CD4-positive, CD25-positive, alpha-beta regulatory T cell (primary cell): ENCODE measurements at places on chromosomes 11 and 22. TPM values are rescaled to one million over a fixed set of nuclear protein-coding genes. Genes with fewer than 3 reads are reported as not detected.

The SCUBE2 gene
- not detected for total RNA-seq

The SYCE3 gene
- not detected for total RNA-seq

The USP2 gene
- 1.6 TPM for total RNA-seq

The LIF gene
- 0.96 TPM for total RNA-seq

The TRMU gene
- total RNA-seq: 63.3 TPM

The ANO5 gene
- not detected for total RNA-seq

The OVOL1 gene
- not detected for total RNA-seq

The CHADL gene
- total RNA-seq: 1.2 TPM

The TBX10 gene
- not detected for total RNA-seq

DNA sequence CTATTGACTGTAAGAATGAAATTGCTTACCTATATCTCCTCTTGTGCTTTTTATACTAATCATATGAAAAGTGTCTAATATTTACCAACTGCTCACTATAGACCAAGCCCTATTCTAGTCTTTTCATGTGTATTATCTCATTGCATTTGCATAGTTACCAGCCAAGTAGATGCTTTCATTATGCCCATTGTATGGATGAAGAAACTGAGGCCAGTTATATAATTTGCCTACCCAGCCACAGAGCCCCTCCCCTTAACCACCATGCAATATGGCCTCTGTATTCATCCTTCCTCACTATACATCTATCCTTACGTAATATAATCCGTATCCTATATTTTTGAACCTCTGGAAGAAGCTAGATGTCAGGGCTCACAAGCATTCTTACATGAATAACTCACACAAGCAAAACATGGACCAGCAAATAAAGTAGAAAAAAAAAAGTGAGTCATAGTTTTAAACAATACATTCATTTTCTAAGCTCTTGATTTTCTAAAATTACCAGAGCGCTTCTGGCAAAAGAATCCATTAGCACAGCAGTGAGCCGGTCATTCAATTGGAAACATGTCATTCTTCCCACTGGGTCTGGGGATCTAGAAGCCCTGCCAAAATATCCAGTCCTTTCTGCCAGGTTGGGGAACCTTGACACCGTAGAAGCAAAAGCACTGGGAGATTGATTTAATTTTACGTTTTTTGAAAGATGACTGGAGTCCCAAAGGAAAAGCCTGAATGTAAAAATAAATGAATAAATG is 80.0 kb downstream of the C11orf91 start:
- no peak for DNase-seq
- no peak overlapping the region for H3K4me3 ChIP-seq
- H3K36me3 ChIP-seq: no peaks in the 10 kb centered on the region
- H3K4me1 ChIP-seq: no peaks in the 10 kb centered on the region

GRCh38 chr22:27473533-27473932 is 328.0 kb downstream of the MN1 start:
- no peak overlapping the region for H3K27ac ChIP-seq
- H3K4me1 ChIP-seq: no peaks in the 10 kb centered on the region

DNA sequence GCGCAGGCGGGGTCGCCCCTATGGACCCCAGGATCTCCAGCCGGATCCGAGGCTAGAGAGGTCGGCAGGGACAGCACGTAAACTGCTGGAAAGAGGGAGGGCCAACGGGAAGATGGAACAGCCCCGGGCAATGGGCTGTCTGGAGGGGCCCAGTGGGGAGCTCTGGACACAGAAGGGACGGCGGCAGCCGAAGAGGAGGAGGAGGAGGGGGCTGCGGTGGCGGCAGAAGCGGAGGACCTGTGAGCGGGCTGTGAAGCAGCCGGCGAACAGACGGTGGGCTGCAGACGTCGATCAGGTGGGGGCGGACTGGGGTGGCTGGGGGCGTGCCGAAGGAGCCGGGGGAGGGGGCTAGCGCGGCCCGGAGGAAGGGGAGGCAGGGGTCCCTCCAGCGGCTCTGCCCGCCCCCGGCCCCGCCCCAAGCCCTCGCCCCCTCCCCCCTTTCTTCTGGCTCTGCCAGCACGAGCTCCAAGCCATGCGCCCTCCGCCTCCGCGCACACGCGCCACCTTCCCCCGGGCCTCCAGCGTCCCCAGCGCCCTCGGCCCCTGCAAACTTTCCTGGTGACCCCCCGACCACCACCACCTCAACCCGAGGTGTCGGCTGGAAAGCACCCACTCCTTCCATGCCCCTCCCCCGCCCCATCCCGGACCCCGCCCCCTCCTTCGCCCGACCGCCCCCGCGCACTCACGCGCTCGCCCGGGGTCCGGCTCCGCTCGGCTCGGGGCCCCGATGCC is 432 bp downstream of the TNKS1BP1 start:
- no peaks in the 10 kb centered on the region for H3K27me3 ChIP-seq
- H3K4me3 ChIP-seq: no peak overlapping the region
- H3K27ac ChIP-seq: peak overlapping the region; percentile 83
- peak; percentile 20 for DNase-seq
- H3K4me1 ChIP-seq: peaks cover 19% of the 10 kb centered on the region

- H3K4me3 ChIP-seq: no peak overlapping the region
- no peak overlapping the region for H3K27ac ChIP-seq
- no peaks in the 10 kb centered on the region for H3K36me3 ChIP-seq
- H3K27me3 ChIP-seq: no peaks in the 10 kb centered on the region
- H3K4me1 ChIP-seq: peaks cover 21% of the 10 kb centered on the region
Measured at GRCh38 chr11:65258988-65259387, 2.8 kb upstream of the POLA2 start.

- peaks cover 2% of the 10 kb centered on the region for H3K36me3 ChIP-seq
- H3K27me3 ChIP-seq: no peaks in the 10 kb centered on the region
Measured at GRCh38 chr22:46770151-46770641, 7.7 kb downstream of the TBC1D22A start.

DNA sequence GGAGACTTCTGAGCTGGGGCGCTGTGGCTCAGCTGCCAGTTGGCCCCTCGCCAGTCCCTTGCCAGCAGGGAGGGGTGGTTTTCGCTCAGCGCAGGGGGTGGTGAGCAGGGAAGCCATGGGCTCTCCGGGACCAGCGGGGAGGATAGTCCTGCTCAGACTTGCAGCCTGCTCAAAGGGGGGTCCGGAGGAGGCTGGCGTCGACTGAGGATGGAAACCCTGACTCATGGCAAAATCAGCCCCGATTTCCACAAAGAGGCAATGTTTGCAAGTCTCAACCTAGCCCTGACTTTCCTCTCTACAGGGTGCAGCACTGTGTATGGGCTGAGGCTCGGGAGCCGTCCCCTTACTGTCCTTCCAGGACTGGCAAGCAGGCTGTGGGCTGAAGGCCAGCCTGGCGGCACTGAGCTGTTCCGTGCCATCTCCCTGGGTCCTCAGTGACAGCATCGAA is 35.1 kb downstream of the FBLN1 start:
- H3K4me3 ChIP-seq: no peak overlapping the region
- no peaks in the 10 kb centered on the region for H3K36me3 ChIP-seq
- H3K27ac ChIP-seq: no peak overlapping the region
- no peaks in the 10 kb centered on the region for H3K4me1 ChIP-seq
- no peak for DNase-seq
- no peaks in the 10 kb centered on the region for H3K27me3 ChIP-seq

DNA sequence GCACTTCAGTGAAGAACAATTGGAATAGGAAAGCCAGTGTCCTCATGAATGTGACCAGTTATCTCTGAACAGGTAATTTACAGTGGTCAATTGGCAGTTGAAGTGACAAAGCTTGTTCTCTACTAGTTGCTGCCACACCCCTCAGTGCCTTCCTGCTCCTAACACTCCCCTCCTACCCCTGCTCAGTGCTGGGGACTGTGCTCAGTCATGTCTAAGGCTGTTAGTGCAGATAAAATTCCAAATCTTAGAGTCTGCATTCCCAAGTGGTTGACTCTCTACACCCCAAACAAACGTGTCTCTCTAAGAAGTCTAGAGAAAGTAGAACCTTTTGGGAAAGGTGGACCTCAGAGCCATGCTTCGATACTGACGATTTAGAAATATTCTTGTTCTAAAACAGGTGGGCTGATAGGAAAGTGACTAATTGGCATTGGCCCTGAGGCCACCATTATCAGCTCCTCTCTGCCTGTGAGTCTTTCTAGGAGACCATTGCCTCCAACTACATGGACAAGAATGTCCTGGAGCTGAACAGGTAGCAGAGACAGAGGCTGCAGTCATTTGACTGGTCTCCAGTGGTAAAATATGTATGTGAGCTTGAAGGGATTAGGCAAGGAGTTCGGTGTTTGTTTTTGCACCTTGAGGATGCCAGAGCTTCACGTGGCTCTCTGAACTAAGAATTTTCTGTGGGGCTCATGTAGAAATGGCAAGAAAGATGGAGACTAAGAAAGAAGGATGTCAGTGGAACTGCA is 22.1 kb upstream of the NNMT start:
- no peak overlapping the region for H3K27ac ChIP-seq
- no peaks in the 10 kb centered on the region for H3K36me3 ChIP-seq
- no peak overlapping the region for H3K4me3 ChIP-seq
- H3K27me3 ChIP-seq: peaks cover 18% of the 10 kb centered on the region
- DNase-seq: no peak

DNA sequence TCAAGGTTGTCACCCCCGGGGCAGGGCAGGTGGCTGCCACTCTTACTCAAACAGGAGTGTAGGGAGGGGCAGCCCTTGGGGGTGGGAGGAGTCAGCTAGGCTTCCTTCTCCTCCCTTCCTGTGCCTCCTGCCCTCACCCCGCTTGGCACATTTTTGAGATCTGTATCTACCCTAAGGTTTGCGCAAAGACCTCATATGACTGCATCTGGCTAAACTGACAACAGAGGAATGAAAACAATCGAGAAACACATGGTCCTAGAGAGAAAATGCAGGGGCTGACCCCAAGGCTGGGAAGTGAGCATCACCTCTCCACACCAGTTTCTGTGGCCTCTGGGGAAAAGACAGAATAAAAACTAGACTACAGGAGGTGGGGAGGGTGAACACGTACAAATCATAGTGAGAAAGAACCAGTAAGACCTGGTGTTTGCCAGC is 28.1 kb downstream of the IGSF9B start:
- H3K36me3 ChIP-seq: peaks cover 11% of the 10 kb centered on the region
- peaks cover 19% of the 10 kb centered on the region for H3K4me1 ChIP-seq
- peak; percentile 18 for DNase-seq
- peak overlapping the region; percentile 47 for H3K27ac ChIP-seq

DNA sequence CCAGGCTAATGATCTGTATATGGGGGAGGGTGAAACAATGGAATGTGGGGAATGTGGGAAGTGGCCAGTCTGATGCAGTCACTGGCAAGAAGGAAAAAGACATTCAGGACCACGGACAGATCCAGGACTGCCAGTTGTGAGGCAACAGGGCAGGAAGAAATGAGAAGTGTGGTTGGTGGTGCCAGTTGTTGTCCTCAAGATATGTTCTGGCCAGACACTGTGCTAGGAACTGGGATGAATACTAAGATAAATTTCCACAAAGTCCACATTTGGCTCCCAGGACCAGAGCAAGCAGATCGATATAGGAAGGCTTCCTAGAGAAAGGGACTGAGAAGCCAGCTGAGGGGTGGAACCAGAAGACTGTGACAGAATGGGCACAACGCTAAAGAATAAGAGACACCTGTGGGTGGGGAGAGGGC is 6.8 kb upstream of the TPBGL start:
- no peaks in the 10 kb centered on the region for H3K36me3 ChIP-seq
- no peak overlapping the region for H3K4me3 ChIP-seq
- DNase-seq: no peak

DNA sequence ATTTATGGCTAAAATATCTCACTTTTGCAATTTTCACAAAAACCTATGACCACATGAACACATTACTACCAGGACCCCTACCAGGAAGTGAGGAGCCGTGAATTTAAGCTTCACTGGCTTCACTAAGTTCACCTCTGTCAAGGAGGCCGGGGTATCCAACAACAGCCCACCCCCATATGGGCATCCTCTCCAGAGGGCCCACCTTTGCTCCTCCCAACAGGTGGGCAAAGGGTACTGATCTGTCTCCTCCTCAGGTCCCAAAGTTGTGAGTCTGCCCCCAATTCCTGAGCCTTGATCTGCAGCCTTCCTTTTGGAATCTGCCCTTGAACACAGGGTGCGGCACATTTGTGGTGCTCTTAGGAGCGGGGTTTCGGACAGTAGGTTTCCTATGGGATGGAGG is 66.9 kb downstream of the OTOG start:
- no peaks in the 10 kb centered on the region for H3K36me3 ChIP-seq
- no peaks in the 10 kb centered on the region for H3K4me1 ChIP-seq
- no peaks in the 10 kb centered on the region for H3K27me3 ChIP-seq
- no peak overlapping the region for H3K4me3 ChIP-seq

DNA sequence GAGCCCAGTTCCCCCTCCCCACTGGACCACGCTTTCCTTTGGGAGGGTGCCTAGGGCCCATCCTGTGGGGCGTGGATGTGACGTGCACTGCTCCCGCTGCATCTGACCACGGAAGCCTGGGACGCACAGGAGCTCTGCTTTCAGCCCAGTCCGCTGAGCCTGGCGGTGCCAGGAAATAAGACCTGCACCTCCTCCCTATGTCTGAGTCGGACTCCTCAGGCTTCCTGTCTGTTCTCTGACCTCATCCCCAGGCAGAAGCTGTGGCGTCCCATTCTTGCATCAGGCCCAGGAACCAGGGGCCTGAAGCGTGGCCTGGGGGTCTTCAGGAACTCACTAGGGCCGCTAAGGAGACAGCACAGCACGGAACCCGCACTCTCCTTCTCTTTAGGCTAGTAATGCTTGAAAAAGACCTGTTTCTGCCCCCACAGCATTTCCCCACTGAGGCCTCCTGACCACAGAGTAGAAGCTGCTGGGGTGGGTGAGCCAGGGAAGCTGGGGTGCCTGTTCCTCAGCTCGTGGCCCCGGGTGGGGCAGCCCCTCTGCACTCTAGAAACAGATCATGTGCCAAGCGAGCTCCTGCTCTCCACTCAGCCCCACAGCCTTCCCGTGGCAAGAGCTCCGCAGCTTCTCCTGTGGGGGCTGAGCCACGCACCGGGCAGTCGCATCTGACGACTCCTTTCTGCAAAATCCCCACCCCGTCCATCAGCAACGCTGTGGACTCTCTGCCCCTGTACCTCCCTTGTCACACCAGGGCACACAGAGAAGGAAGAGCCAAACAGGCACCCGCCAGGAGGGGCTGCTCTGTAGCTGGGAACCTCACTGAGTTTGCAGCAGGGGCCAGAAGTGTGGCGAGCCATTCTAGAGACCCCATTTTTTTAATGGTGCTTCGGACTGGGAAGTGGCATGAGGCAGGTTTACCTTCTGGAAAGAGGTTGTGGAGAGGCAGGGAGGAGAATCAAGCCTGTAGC is 22.6 kb downstream of the MOV10L1 start:
- H3K36me3 ChIP-seq: no peaks in the 10 kb centered on the region
- H3K4me3 ChIP-seq: no peak overlapping the region
- no peaks in the 10 kb centered on the region for H3K4me1 ChIP-seq
- H3K27me3 ChIP-seq: no peaks in the 10 kb centered on the region
- peak; percentile 17 for DNase-seq
- no peak overlapping the region for H3K27ac ChIP-seq

DNA sequence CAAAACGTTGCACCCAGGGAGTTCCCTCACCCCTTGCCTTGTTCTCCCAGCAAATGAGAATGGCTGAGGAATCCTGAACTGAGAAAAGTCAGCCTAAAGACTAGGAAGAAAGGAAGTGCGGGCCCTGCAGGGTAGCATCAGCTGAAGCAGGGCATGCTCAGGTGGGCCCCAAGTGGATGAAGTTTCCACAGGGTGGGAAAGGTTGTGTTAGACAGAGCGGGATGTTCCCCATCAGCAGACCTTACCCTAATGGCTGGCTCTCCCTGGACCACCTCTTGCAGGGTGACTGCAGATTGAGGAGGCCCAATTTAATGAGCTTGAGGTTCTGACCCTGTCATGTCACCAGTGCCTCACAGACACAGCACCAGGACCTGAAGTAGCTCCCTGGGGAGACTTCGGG is 81.5 kb upstream of the MYOD1 start:
- no peaks in the 10 kb centered on the region for H3K4me1 ChIP-seq
- H3K27me3 ChIP-seq: no peaks in the 10 kb centered on the region
- no peaks in the 10 kb centered on the region for H3K36me3 ChIP-seq
- H3K27ac ChIP-seq: no peak overlapping the region
- DNase-seq: no peak

- no peak overlapping the region for H3K4me3 ChIP-seq
- H3K4me1 ChIP-seq: no peaks in the 10 kb centered on the region
- DNase-seq: no peak
- no peaks in the 10 kb centered on the region for H3K36me3 ChIP-seq
- peaks cover 2% of the 10 kb centered on the region for H3K27me3 ChIP-seq
Measured at GRCh38 chr11:32015427-32015826, 75.4 kb upstream of the RCN1 start.
